ENCODE measurements at places on chromosomes 11 and 22.

GRCh38 chr11:75814363-75814676, 690 bp upstream of the UVRAG start:
- DNase-seq: no peak

- DNase-seq: no peak
These were observed 60.0 kb downstream of the GLYATL1 start for GRCh38 chr11:58999291-58999680.

- no peak for DNase-seq
These were observed at the start of gene SEZ6L for GRCh38 chr22:26169315-26170111. Gene SEZ6L (plus strand): TSS chr22:26169462. CDS start chr22:26169670, 208 bp downstream.

DNA sequence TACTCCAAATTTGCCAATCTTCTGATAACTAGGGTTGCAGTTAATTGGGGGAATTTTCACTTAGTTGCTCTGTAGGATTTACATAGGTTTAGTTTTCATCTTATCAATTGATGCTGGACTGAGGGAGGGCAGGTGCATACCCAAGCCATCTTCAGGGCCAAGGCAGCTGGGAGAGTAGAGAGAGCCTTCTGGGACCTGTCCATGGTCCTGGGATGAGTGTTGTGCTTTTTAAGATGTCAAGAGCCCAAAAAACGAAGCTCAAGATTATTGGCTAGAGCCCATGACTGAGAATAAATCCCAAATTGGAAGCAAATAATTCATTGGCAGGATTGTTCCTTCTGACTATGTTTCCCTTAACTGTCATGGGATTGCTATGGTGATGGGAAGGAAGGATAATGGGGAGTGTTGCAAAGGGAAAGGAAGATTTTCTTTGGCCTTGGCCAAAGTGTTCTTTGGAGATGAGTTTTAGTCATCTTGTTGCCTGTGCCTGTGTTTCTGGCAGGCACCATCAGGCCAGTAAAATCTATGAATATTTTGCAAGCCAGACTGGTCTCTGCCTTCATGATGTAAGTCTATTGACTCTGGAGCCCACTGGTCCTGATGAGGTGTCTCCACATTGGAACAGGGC, 4.5 kb downstream of the SLC22A6 start:
- no peak for DNase-seq

DNA sequence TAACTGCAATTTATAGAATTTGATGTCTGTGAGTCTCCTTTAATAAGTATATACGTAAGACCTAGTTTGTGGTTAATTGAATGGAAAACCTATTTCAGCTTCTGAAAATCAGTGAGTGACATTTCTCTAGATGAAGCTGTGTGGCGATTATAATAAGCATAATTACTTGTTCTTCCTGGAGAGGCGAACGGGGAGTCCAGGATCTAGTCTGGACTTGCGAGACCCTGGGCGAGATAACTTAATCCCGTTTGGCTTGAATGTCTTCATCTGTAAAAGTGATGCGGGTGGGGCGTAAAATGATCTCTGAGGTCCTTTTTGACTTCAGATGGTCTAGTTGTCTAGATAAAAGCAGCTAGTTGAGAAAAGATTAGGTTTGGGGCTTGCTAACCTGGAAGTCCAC, 1.1 kb downstream of the PRRG4 start:
- DNase-seq: no peak

DNA sequence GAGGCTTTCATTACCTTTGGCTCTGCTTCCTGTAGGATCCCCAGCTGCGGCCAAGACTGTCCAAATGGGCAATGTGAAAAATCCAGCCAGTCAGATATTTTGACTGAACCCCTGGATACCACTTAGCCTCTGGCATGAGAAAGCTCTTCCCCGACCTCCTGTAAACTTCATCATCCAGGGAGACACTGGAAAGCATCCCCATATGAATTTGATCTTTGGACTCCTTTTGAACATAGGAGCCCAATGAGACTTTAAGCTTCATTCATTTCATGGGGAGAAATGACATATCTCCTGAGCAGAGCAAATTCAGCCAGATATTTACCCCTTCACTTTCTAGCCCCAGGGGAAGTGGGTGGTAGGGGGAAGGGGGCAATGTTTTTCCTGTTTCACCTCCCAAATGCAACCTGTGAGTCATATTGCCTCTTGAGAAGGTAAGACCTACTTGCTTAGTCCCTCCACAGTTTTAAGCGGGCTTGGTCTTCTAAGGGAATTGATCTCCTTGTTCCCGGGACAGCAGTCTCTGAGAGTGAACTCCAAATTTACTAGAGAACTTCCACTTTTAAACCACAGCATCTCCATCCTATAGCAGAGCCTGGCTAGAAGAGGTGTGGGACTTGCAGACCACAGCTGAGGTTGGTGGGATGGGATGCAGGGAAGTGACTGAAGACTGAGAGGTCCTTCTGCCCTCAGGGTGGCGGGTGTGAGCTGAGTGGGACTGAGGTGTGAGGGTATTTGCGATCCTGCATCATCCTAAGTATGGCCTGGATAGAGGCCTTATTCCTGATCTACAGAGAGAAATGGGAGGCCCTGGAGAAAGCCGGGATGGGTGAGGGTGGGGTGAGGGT, 20.3 kb upstream of the POU2AF1 start:
- DNase-seq: no peak

GRCh38 chr11:69803604-69804218, 15.5 kb downstream of the FGF3 start:
- DNase-seq: no peak

- no peak for DNase-seq
These were observed 18.2 kb downstream of the KCNQ1OT1 start for GRCh38 chr11:2681408-2682145.

DNA sequence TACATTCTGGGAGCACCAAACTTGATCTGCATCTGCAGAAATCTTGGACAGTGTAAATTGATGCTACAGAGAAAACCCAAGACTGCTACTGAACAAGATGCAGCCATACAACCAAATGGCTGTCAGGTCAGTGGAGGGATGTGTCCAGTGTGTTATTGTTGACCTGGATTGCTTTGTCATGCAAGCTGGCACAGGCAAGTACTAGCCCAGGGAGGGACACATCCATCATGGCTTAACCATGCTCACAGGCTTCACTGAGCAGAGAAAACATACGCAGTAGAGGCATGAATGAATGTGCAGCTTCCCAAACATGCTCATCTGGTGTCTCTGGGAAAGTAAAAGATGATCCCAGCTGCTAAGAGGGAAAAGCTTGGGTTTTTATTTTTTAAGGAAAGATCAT, 93.6 kb downstream of the MTNR1B start:
- no peak for DNase-seq

GRCh38 chr11:36235750-36236149, 53.5 kb downstream of the COMMD9 start:
- DNase-seq: no peak

DNA sequence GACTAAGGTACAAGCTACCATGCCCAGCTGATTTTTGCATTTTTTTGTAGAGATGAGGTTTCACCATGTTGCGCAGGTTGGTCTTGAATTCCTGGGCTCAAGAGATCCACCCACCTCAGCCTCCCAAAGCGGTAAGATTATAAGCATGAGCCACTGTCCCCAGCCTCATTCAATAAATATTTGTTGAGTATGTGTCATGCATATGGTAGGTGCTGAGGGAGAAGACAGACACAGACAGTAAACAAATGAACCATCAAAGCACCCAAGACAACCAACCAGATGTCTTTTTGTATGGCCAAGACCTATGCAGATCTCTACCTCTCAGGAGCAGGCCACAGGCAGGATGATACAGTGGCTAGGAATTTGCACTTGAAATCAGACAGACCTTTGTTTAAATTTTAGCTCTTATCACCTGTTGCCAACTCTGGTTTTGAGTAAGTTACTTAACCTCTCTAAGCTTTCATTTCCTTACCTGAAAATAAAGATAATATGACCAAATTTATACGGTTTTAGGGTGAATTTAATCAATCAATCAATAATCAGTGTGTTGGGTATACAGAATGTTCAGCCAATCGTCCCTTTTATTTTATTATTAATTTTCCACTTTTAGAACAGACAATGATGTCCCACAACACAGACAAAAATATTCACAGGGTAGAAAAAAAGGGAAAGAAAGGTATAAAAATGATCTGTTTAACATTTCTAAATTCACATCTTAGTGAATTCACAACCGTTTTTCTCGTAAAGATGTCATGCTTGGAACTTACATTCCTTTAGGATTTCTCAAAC, 128.2 kb downstream of the SGSM3 start:
- DNase-seq: no peak

- no peak for DNase-seq
These were observed 72.9 kb downstream of the PISD start for GRCh38 chr22:31588970-31589675.

DNA sequence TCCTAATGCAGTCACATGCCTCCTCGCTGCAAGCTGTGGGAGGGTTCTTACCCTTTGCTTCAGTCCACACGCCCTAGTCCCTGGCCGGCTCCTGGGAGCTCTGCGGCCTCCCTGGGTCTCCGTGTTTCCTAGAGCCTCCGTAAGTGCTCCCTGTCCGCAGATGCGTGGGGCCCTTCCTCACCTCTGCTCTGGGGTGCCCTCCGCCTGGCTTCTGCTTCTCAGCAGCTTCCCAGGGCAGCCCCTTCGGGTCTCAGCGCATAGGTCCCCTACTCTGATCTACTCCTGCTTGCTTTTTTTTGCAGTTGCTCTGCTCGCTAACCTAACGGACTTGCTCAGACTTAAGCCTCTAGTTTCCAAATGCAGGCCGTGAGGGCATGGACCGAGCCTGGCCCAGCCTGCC, 22.4 kb downstream of the CAPN1 start:
- DNase-seq: no peak

- DNase-seq: no peak
These were observed 58.1 kb upstream of the BARX2 start for GRCh38 chr11:129317571-129317970.

DNA sequence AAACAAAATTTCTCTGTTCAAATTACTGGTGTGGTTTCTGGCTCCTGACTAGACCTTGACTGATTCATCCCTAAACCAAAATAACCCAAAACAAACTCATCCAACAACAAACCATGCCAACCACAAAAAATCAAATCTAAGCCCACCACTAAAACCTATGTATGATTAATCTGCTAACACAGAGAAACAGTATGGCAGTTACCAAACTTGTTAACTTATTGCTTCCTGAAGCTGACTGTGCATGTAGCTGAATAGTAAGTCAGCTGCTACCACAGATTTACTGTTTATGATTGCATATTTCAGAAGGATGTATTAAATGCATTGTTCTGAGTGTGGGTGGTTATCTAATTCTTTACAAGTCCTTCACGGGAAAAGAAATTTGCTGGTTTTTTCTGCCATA, 231.1 kb downstream of the SWAP70 start:
- no peak for DNase-seq

DNA sequence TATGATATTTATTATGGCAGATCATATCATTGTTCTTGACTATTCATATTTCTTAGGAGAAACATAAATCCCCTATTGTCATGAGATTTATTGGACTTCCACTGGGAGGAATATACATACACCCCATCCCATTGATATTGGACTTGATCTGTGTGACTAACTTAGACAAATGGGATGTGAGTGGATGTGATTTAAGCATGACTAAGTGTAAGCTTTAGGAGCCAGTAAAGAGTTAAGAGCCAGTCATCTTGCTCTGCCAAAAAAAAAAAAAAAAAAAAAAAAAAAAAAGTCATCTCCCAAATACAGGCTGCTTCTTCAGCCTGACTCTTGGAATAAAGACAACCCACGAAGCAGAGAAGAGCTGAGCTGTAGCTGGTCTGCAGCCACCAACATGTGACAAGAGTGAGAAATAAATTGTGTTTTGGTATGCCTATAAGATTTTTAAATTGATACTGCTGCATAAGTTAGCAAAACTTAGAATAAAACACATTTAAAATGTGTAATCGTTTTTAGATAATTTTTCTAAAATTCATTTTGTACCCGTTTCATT, 595.0 kb upstream of the LRRC4C start:
- no peak for DNase-seq

GRCh38 chr11:61964058-61964665, 3.3 kb downstream of the FTH1 start:
- no peak for DNase-seq

DNA sequence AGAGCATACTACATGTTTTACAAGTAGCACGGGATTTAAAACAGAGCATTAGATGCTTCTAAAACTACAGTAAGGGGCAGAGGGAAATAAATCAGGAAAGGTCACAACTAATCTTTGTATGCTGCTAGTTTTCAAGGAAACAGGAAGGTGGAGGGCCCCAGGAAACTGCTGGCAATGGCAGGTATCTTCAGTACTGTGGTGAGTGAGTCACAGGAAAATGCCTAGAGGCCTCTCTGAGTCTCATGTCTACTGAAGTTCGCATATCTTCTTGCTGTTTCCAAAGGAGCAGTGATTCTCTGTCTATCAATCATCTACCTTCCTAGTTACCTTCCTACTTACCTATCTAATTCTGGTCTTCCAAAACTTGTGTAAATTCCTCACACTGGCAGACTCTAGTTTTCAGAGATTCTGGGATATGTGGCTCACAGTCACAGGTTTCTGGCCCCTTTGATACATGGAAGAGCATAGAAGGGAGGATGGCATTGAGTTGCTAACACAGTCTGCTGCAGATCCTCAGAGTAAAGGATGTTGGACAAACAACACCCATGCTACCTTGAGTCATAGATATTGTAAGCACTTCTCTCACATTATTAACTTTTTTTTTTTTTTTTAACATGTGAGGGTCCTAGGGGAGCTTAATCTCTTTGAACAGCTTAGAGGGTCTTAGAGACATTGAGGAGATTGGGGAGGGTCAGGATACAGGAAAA, 58.8 kb upstream of the SYN3 start:
- DNase-seq: no peak

DNA sequence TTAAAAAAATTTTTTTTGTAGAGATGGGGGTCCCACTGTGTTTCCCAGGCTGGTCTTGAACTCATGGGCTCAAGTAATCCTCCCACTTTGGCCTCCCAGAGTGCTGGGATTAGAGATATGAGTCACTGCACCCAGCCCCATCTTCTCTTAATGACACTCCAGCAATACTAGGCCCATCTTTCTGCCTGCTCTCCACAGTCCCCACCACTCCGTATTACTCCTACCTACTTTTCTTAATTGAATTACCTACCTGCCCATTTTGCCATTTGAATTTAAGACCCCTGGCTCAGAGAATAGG, 2.0 kb upstream of the STIM1 start:
- no peak for DNase-seq

- DNase-seq: no peak
These were observed 8.6 kb downstream of the MOB2 start for GRCh38 chr11:1478011-1478410.

DNA sequence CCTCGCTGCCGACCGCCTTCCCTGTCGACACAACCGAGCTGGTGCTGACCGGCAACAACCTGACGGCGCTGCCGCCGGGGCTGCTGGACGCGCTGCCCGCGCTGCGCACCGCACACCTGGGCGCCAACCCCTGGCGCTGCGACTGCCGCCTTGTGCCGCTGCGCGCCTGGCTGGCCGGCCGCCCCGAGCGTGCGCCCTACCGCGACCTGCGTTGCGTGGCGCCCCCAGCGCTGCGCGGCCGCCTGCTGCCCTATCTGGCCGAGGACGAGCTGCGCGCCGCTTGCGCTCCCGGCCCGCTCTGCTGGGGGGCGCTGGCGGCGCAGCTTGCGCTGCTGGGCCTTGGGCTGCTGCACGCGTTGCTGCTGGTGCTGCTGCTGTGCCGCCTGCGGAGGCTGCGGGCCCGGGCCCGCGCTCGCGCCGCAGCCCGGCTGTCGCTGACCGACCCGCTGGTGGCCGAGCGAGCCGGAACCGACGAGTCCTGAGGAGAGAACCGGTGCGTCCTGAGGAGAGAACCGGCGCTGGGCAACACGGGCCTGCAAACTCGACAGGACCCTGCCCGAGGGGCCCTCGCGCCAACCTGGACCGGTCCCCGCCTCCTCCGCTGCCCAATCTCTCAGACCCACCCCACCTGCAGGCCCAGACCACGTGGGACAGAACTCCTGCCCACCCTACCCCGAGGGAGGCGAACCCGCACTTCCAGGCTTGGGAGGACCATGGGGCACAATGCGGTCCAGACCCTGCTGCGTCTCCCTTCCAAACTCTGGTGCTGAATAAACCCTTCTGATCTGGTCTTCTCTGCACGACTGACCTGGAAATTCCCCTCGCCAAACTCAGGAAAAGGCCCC, 866 bp downstream of the GP1BB start:
- no peak for DNase-seq

All from CD8-positive, alpha-beta memory T cell (primary cell).